H9 (cell line): ENCODE measurements at places on chromosomes 1 and 21.
A peak's percentile ranks its signal among the peaks of the same experiment; 100 is the strongest.

GRCh38 chr1:27000090-27000816, 6.8 kb downstream of the TRNP1 start:
- peaks cover 26% of the 10 kb centered on the region for H3K4me1 ChIP-seq
- peaks cover 54% of the 10 kb centered on the region for H3K36me3 ChIP-seq
- no peaks in the 10 kb centered on the region for H3K27me3 ChIP-seq
- no peak overlapping the region for H3K4me3 ChIP-seq

DNA sequence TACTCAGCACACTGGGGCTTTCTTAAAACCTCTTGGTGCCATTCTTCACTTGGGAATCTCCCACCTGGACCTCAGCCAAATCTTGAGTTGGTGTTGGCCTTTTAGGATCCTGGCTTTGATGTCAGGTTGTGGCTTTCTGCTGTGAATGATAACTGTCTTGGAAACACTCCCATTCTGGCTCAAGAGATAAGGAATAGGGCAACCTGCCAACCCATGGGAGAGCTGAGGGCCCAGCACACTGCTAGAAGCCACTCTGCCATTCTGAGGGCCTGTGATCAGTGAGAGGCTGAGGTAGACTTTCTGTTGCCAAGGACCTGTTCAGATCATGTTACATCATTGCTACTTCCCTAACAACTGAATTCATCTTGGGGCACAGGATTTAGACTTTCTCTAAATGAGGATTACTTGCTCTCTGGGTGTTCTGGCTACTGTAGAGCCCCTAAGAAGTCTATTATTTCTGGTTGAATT, 45.8 kb downstream of the TTC39A start:
- H3K4me1 ChIP-seq: no peaks in the 10 kb centered on the region
- no peak overlapping the region for H3K27ac ChIP-seq
- no peaks in the 10 kb centered on the region for H3K36me3 ChIP-seq
- no peak overlapping the region; the same call in 2 of the 3 replicates for H3K4me3 ChIP-seq
- DNase-seq: no peak
- H3K27me3 ChIP-seq: no peaks in the 10 kb centered on the region

GRCh38 chr21:42799948-42800347, 79.4 kb downstream of the WDR4 start:
- no peak overlapping the region for H3K4me3 ChIP-seq
- no peak overlapping the region for H3K27ac ChIP-seq
- H3K4me1 ChIP-seq: no peaks in the 10 kb centered on the region; the same call in 1 of the 2 replicates
- no peaks in the 10 kb centered on the region for H3K36me3 ChIP-seq
- DNase-seq: peak; percentile 20

DNA sequence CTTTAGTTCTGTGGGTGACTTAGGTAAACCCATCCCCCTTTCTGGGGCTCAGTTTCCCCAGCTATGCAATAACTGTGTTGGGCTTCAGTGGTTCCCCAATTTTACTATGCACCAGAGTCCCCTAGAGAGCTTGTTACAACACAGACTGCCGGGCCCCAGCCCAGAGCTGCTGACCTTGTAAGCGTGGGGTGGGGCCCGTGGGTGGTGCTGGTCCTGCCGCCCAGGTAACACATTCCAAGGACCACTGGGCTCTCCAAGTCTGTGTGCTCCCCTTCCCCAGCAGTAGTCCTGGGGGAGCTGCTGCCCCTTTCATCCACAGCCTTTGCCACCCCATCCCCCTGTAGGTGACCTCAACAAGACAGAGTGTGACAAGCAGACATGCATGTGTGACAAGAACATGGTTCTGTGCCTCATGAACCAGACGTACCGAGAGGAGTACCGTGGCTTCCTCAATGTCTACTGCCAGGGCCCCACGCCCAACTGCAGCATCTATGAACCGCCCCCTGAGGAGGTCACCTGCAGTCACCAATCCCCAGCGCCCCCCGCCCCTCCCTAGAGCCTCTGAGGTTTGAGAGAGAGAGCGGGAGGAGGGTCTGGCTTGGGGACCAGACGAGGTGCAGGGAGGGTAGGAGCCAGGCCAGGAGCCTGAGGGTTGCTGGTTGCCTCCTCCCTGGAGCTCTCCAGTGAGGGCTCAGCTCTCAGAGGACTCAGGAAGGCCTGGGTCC, 8.9 kb downstream of the PLA2G2F start:
- no peak overlapping the region for H3K27ac ChIP-seq
- no peaks in the 10 kb centered on the region for H3K4me1 ChIP-seq
- no peaks in the 10 kb centered on the region for H3K27me3 ChIP-seq
- H3K4me3 ChIP-seq: no peak overlapping the region
- no peak for DNase-seq

GRCh38 chr1:111129376-111129775, 10.5 kb downstream of the DRAM2 start:
- H3K27me3 ChIP-seq: no peaks in the 10 kb centered on the region
- no peaks in the 10 kb centered on the region for H3K4me1 ChIP-seq
- H3K27ac ChIP-seq: no peak overlapping the region
- peaks cover 17% of the 10 kb centered on the region for H3K36me3 ChIP-seq
- no peak overlapping the region for H3K4me3 ChIP-seq

DNA sequence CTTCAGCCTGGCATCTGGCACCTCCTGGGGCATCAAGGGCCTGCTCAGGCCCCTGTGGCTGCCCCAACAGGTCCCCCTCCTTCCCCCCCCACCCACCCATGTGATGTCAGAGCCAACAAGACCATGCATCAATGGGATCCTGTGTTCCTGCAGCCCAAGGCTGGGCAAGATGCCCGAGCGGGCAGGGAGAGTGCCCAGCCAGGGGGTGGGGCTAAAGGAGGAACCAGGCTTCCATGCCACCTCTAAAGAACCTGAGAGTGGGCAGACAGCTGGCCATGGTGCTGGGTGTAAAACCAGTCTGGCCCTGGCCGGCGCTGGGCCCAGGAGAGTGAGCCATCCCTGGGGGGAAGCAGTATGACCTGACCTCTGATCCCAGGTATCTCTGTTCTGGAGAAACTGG, 7.6 kb downstream of the COL16A1 start:
- peaks cover 3% of the 10 kb centered on the region; the same call in 1 of the 2 replicates for H3K4me1 ChIP-seq
- no peak for DNase-seq
- H3K27ac ChIP-seq: no peak overlapping the region
- no peaks in the 10 kb centered on the region for H3K36me3 ChIP-seq

GRCh38 chr1:10873189-10873588, 76.7 kb upstream of the CASZ1 start:
- no peaks in the 10 kb centered on the region; the same call in 1 of the 2 replicates for H3K27me3 ChIP-seq
- DNase-seq: peak; percentile 60
- H3K36me3 ChIP-seq: no peaks in the 10 kb centered on the region

GRCh38 chr1:244675167-244675566, 22.2 kb downstream of the DESI2 start:
- peaks cover 37% of the 10 kb centered on the region for H3K36me3 ChIP-seq
- H3K4me3 ChIP-seq: no peak overlapping the region
- no peak for DNase-seq
- H3K27me3 ChIP-seq: no peaks in the 10 kb centered on the region
- no peaks in the 10 kb centered on the region for H3K4me1 ChIP-seq

DNA sequence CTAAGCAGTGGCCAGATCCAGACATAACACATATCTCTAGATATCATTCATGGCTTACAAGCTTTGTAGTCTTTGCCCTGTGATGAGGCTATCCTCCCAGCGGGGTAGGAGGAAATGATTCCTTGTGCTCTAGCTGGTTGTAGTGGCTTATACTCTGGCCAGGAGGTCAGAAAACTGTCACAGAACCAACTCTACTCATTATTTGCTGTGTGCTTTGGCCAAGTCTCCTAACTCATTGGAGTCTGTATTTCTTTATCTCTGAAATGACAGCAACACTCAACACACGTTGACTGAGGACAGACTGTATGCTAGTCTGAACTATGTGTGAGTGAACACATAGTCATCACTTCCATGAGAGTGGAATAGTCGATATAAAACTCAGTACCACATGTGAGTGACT, 116.7 kb upstream of the F3 start:
- peaks cover 10% of the 10 kb centered on the region for H3K4me1 ChIP-seq
- peak overlapping the region; percentile 64 for H3K27ac ChIP-seq
- DNase-seq: no peak
- no peak overlapping the region for H3K4me3 ChIP-seq
- no peaks in the 10 kb centered on the region for H3K27me3 ChIP-seq

DNA sequence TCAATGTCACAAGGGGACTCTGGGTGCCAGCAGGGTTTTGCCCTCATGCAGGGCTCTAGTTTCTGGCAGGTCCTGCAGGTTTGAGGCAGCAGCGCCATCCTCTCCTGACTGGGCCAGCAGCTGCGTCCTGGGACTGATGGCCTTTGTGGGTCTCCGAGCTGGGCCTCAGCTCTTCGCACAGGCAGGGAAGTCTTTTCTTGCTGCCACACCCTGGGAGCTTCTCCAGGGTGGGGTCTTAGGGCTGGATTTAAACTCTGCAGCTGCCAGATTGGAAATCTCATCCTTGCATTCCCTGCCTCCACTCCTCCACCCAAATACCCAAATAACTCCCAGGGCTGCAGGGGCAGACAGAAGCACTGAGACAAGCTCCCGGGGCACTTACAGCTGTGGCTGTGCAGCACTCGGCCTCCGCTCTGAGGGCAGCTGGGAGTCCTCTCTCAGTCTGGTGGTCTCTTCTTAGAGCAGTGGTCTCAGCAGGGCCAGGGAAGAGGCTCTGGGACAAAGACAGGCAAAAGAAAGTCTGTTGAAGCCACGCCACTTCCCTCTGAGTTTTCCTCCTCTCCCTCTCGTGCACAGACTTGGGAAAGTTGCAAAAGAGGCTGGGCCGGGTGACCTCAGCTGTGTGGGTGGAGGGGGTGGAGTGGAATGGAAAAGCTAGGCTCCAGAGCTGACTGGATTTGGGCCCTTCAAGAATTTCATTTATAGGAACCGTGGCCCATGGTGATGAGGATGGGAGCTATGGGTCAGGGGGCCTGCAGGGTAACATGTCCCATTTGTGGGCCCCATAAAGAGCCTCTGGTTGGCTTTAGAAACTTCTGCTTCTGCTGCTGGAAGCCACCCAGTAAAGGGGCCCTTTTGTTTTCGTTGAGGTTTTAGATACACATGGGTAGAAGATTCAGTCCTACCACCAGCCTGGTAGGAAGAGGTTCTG, at the start of gene RAB7B:
Gene RAB7B (minus strand): TSS at position 525 of the 931 bp plus-strand sequence. CDS start 9,260 bp downstream, outside the sequence.
- DNase-seq: peak; percentile 36
- no peak within 1 kb of the TSS; the same call in 1 of the 3 replicates for H3K4me3 ChIP-seq
- H3K27ac ChIP-seq: no peak within 1 kb of the TSS
- H3K4me1 ChIP-seq: no peaks in the 10 kb centered on the region
- no peaks in the 10 kb centered on the region; the same call in 1 of the 2 replicates for H3K27me3 ChIP-seq
- no peaks in the 10 kb centered on the region for H3K36me3 ChIP-seq

GRCh38 chr1:3313576-3313950, 140.9 kb upstream of the ARHGEF16 start:
- peaks cover 2% of the 10 kb centered on the region; the same call in 1 of the 2 replicates for H3K4me1 ChIP-seq
- H3K27me3 ChIP-seq: peaks cover 3% of the 10 kb centered on the region; the same call in 1 of the 2 replicates
- H3K36me3 ChIP-seq: no peaks in the 10 kb centered on the region
- no peak overlapping the region for H3K4me3 ChIP-seq
- DNase-seq: peak; percentile 46

DNA sequence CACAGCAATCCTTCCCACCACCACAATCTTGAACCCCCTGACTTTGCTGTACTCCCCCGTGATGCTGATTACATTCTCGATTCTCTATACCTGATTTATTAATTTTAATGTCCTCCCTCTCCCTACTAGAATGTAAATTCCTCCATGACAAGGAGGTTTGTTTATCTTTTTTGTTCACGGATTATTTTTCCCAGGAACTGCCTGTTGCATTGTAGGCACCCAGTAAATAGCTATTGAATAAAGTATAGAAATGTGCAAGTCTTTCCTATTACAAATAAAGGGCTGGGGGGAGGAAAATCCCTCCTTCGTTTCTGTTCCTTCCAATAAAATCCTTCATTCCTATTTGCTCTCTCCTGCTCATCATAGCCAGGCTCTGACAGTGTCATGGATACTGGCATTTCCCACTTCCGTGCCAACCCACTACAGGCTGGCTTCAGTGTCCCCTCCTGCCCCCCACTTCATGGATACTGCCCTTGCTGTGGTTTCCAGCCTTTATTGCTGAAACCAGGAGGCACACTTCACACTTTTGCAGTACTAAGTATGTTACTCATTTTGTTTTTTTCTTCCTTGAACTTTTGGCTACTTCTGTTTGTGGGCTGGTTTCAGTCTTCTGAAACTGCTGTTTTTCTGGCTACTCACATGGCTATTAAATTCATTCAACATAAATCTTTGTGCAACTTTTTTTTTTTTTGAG, 7.5 kb downstream of the KIF1B start:
- H3K27me3 ChIP-seq: no peaks in the 10 kb centered on the region
- no peaks in the 10 kb centered on the region for H3K4me1 ChIP-seq
- no peak for DNase-seq
- peaks cover 5% of the 10 kb centered on the region; the same call in 1 of the 2 replicates for H3K36me3 ChIP-seq
- no peak overlapping the region for H3K4me3 ChIP-seq
- no peak overlapping the region for H3K27ac ChIP-seq

- H3K4me3 ChIP-seq: no peak overlapping the region
- DNase-seq: no peak
- H3K36me3 ChIP-seq: no peaks in the 10 kb centered on the region
- no peaks in the 10 kb centered on the region for H3K4me1 ChIP-seq
- H3K27ac ChIP-seq: no peak overlapping the region
Measured at GRCh38 chr21:44986471-44987291, 46.9 kb downstream of the SLX9 start.

DNA sequence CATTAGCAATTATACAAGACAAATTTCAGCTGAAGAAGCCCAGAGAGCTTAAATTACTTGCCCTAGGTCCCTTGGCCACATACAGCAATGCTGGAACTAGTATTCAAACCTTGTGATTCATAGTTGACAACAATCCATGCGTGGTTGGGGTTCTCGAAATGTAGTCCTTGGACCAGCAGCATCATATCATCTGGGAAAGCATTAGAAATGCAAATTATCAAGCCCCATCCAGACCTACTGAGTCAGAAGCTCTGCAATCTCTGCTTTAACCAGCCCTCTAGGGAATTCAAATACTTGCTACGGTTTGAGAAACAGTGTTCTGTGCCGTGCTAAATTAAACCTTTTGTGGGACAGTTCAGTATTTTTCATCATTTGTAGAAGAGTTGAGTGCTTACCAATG, 65.1 kb downstream of the CLIC6 start:
- no peaks in the 10 kb centered on the region for H3K4me1 ChIP-seq
- H3K27ac ChIP-seq: no peak overlapping the region
- no peaks in the 10 kb centered on the region for H3K36me3 ChIP-seq
- no peaks in the 10 kb centered on the region for H3K27me3 ChIP-seq
- DNase-seq: no peak

- H3K27ac ChIP-seq: no peak overlapping the region
- DNase-seq: no peak
- no peaks in the 10 kb centered on the region for H3K27me3 ChIP-seq
Measured at GRCh38 chr1:53304527-53304926, 23.3 kb downstream of the LRP8 start.

DNA sequence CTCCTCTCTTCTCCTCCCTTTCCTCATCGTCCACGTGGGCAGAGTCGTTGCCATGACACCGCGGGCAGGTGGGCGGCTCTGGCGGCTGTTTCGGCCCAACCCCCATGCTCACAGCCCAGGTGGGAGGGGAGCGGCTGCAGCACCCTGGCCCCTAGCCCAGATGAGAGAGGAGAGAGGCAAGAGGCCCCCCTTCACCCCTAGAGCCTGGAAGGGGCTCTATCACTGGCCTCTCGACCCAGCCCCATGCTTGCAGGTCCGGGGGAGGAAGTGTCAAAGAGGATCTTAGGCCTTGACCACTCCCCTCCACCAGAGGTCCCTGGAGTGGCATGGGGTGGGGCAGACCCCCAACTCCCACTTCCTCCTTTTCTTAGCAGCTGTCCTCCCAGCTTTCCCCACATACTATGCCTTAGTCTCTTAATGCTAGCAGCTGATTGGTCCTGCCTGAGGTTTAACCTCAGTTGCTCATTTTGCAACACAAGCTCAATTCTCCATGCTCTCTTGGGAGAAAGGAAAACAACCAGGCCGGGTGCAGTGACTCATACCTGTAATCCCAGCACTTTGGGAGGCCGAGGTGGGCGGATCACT, 10.4 kb downstream of the DLGAP3 start:
- H3K4me1 ChIP-seq: peaks cover 7% of the 10 kb centered on the region
- H3K27me3 ChIP-seq: no peaks in the 10 kb centered on the region
- peak; percentile 88 for DNase-seq
- no peaks in the 10 kb centered on the region for H3K36me3 ChIP-seq
